ENCODE measurements at places on chromosomes 1 and 21.

DNA sequence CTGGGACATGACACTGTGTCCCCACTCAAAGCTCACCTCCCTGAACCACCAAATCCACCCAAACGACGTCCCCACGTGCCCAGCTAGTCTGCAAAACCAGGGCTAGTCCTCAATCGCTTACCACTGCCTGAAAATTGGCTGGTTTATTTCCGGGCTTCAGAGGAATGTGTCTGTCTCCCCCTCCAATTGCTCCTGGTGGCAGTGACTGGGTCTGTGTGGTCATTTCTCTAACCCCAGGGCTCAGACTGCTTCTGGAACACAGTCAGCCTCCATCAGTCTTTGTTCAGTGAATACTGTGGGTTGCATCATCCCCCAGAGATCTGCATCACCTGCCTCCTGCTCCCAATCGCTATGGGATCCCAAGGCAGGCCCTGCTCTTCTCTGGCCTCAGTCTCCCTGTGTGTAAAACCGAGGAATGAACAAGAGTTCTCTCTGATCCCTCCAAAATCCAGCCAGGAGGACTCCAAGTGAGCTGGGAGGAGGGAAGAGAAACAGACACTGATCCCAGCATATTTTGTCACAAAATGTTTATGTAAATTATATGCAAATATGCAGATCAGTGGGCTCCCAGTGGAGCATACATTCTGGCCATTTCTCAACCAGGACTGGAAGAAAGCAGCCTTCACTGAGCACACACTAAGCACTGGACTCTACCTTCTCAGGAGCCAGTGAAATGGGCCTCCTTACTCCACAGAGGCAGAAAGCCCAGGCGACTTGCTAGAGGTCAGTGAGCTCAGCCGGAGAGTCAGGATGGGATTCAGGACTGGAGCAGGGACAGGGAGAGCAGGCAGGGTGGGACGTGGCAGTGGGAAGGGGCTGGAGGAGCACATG is 20.9 kb downstream of the SDC3 start:
- no peak for DNase-seq

DNA sequence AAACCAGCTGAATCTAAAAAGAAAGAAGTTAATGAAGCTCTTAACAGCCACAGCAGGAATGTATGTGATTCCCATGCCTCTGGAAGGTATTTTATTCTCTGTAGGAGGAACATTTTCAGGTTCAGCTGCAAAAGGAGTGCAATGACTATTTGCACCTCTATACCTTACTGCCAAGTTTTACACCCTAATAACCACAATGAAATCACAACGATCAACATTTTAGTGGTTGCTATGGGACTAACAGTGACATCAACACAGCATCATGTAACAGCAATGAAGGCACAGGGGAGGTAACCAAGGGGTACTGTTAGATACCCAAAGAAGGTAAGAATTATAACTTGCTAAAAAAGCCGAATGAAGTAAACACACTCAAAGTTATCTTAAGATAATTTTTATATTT is 116.3 kb upstream of the HP1BP3 start:
- no peak for DNase-seq

GRCh38 chr1:9371391-9371935 is 78.8 kb downstream of the SPSB1 start:
- no peak for DNase-seq

DNA sequence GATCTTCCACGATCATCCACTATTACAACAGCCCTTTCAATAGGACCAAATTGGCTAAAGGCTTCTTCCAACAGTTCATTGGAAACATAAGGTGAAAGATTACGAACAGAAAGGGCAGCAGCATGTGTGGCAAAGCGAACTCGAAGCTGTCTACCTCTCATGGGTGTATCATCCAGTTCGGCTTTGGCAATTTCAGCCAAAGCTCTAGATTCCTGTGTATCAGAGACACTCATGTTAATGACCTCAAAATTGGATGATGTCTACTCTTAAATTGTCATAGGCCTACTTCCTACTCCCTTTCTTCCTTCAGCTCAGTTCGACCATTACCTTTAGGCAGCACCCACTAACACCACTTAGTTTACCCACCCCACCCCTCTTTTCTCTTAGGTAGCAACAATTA is 2.2 kb downstream of the SFPQ start:
- DNase-seq: no peak

- no peak for DNase-seq
Observed at GRCh38 chr1:4494558-4494957, 159.9 kb upstream of the AJAP1 start.

All from NT2/D1 (cell line).